Stimulated activated CD4-positive, alpha-beta T cell treated with anti-CD3 and anti-CD28 coated beads, Interleukin-2, amount 100 ng/mL, for 4 hours (primary cell): ENCODE measurements at places on chromosomes 2 and 18.

GRCh38 chr18:6156446-6156845 lies 258.3 kb downstream of the L3MBTL4 start:
- DNase-seq = no peak

- DNase-seq = no peak
These were observed 911 bp upstream of the PTPRM start for GRCh38 chr18:7566244-7566566.

DNA sequence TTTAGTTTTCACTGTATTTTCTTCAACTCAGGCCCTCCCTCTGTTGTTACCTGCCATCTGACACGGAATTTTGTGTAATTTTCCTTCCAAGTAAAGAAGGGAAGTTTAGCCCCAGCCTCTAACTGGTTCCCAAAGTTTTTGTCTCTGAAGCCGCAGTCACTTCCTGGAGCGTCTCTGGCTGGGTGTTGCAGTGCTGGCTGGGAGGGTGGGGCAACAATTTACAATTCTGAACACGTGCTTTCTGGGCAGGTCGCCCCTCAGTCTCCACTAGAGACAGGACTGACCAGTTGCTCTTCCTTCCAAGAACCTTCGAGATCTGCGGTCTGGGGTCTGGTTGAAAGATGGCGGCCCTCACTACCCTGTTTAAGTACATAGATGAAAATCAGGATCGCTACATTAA lies 3.5 kb downstream of the CNDP2 start:
- DNase-seq = peak; percentile 28

DNA sequence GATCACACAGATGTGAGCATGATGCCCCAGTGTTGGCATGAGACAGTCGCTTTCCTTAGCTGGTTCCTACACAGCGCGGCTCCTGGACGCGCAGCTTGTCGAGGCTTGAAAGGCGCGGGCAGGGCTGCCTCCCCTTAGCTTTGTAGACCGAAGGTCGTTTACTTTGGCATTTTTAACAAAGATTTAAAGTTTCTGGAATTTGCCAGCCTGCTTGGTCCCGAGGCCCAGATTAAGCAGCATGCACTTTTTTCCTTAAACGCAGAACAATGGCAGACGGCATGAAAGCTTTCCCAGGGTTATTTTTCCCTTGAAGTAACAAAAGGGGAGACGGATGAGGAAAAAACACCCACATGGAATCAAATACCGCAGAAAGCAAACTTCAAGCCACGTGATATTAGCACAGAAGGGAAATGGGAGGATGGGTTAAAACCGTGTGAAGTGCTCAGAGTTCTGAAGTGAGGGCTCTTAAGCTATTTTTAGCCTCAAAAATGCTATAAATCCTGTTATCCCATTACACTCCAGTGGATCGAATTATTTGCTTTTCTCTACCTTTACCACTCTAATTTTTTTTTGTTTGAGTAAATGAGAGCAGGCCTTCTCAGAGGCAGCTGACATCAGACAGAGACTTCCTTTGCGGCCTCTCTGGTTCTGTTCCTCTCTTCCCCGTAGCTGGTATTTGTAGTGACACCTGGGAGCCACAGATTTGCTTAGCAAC lies 55.7 kb downstream of the NPAS2 start:
- no peak for DNase-seq

DNA sequence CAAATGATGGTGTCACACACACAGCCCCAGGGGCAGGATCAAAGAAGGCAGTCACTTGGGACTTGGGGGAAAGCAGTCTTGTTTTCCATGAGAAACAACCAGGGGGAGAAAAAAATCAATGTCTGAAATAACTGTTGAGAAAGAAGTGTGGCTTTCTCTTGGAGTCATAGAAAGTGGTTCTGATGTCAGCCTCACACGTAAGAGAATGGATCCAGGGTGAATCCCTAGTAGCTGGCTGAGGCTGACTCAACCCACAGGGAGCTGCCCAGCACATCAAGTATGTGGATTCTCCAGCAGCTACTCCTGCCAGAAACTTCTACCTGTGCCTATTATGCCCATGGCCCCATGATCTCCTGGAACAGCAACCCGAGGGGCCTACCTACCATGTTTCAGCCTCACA lies 33.6 kb upstream of the ZBTB7C start:
- no peak for DNase-seq

- DNase-seq = no peak
These were observed 137.6 kb downstream of the MYO1B start for GRCh38 chr2:191382801-191383200.
